ENCODE measurements at places on chromosomes 11 and 22. TPM values are rescaled to one million over a fixed set of nuclear protein-coding genes. Genes with fewer than 3 reads are reported as not detected.
A peak's percentile ranks its signal among the peaks of the same experiment; 100 is the strongest.

DNA sequence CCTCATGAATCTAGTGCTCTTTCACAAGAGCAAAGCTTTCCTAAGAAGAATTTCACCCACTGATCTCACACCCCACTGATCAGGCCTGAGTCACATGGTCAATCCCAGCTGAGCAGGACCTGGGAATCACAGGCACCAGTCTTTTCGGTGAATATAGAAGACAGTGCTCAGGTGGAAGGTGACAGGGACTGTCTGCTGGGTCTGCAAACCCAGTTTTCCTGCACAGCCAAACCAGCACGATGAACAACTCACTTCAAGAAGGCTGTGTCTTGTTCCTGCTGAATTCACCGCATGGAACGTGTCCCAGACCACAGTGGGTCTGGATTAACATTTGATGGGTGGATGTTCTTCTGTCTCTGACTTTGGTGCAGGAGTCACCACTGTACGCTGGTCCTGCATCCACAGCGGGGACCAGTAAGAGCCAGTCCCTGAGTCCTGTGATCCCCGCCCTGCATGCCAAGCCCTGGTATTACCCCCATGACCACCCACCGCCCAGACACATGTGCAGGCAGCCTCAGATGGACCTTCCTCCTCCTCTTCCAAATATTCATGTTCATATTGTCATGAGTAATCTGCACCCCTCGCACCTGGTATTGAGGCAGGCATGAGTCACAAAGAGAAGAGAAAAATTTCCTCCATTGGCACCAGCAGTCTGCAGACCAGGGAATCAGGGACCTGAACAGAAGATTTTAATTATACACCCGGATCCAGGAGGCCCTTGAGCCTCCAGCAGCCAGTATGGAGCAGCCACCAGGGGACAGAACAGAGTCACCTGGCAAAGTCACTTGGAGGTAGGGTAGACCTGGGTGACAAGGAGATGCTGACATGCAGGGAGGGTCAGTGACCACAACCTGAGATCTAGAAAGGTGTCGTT lies 8.6 kb upstream of the IGLL5 start:
- DNase-seq = no peak

The SGSM1 gene
- 1.4 TPM for total RNA-seq

DNA sequence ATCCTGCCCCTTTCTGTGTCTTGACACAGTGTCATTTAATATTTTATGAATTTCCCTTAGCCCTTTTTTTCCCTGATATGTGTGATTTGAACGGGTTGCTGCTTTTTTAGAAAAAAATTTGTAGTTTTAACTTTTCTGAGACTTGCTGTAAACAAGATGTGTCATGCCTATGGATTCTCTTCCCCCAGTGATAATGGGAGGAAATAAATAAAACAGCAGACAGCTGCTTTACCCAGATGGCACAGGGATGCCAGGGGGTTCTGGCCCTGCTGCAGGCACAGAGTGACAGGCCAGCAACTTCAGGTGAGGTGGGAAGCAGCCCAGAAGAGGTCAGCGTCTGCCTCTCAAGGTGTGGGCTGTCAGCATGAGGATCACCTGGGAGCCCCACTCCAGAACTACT lies 266.9 kb downstream of the KIRREL3 start:
- no peak for DNase-seq

DNA sequence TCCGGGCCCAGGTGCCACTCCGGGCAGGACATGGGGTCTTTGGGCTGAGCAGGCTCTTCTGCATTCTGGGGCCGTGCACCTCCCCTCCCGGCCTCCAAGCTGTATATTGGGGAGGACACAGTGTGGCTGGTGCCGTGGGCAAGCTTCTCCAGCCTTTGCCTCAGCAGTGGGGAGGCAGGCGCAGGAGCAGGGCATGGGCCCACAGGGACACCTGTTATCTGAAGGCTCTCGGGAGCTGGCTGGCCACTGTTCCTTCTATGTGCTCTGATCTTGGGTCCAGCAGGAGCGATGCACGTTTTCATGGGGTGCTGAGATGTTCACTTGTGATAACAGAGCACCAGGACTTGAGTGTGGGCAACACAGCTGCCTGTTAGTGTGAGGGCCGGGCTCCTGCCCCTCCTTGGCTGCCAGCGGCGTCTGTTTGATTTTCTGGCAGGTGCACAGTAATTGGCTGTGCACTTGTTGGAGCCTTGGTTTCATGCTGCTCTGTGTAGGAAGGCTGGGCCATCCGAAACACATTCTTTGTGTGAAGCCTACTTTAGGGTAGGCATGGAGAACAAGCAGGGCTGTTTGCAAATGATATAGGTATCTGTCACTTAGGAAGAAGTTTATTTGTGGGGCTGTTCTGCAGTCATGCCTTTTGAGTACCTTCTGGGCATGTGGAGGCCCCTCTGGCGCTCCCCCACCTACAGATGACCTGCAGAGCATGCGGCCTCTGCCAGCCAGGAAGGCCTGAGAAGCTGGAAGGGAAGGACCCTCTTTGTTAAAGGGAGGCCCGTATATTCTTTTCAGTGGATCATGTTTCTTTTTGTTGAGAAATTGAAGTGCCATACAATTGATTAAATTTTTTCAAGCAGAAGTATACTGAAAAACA lies 201.5 kb downstream of the TBC1D22A start:
- peak; percentile 79 for DNase-seq

The TIMP3 gene
- total RNA-seq = 344 TPM

DNA sequence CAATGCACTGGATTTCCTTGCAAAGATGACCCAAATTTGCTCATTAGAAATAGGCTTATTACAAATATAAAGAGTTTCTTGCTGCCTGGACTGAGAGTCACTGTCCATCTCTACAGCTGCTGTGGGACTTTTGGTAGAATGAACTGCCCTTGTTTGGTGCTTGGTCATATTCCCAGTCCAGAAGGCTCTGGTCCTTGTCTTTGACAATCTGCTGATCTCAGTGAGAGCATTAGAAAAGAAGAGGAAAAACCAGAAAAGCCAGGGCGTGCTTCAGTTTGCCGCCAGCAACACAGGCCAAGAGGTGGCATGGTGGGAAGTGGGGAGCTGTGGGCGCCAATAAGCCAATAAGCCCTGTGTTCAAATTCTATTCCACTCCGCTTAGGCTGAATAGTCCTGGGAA lies 48.2 kb upstream of the PARVA start:
- DNase-seq = no peak

DNA sequence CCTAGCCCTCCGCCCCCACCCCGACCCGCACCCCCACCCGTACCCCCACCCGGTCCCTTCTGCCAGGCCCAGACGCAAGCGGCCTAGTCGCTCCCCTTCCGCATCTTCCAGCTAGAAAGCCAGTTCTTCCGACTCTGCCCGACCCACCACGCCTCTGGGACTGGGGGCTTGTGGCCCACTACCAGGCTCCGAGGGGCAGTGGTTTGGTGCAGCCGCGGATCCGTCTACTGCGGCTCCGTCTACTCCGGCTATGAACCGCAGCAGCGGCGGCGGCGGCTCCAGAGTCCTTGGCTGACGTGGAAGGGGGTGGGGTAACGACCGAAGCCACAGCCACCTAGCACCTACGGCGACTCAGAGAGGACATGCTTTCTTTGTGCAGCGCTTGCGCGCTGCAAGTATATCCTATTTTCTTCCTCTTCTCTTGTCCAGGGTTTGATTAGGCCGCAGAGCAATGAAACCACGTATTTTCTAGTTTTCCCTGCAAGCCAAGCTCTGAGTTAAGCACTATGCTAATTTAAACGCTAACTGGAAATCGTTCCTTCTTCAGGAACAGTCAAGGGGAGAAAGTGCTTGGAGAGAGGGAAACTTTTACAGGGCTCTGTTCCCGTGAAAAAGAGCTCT lies at the start of gene COPB1:
Gene COPB1, minus strand, starts transcription at position 252 of the 621 bp plus-strand sequence. CDS start 883 bp downstream, outside the sequence.
- DNase-seq = peak; percentile 97

DNA sequence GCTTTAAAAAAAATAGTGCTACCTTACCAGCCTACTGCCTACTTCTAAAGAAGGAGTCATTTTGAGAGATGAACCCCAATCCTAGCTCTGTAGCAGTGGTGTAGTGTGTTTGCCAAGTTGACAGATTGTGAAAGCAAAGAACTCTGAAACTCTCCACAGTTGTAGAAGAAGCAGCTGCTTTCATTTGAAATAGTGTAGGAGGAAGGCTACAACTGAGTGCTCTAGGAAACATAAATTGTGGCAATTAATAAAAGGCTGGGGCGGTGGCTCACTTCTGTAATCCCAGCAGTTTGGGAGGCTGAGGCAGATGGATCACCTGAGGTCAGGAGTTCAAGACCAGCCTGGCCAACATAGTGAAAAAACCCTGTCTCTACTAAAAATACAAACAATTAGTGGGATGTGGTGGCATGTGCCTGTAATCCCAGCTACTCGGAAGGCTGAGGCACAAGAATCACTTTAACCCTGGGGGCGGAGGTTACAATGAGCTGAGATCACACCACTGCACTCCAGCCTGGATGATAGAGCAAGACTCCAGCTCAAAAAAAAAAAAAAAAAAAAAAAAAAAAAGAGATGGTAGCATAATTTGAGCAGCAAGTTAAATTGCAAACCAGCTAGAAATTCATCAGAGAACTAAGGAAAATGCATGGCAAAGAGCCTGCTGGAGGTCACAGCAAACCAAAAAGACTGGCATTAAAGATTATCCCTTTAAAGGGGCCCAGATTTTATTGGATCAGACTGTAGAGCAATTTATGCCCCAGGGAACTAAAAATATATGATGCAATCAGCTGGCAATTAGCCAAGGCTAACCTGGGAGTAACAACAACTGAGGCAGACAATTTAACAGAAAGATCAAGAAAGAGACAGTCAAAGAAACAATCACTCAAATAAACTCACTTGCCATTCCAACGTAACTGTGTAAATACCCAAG lies 112.6 kb downstream of the LUZP2 start:
- DNase-seq = no peak

DNA sequence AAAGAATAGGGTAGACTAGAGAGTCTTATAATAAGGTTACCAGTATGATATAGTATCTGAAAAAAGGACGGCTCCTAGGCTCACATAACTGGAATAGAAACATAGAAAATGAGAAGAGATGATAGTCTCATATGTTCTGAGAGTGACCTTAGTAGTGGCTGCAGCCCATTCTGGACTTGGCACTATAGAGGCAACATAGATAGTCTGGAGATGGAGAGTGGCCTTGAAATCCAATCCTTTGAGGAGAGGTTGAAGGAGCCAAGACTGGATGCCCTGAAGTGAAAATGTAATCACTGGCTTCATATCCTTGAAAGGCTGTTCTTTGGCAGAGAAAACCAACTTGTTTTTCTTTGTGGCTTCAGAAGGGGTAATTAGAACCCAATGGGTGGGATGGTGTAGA lies 81.1 kb downstream of the STIM1 start:
- DNase-seq = no peak

DNA sequence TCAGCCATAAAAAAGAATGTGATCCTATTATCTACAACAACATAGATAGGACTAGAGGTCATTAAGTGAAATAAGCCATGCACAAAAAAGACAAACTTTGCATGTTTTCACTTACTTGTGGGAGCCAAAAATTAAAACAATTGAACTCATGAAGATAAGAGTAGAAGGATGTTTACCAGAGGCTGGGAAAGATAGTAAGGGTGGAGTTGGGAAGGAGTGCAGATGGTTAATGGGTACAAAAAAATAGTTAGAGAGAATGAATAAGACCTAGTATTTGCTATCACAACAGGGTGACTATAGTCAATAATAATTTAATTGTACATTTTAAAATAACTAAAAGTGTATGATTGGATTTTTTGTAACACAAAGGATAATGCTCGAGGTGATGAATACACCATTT lies 27.2 kb upstream of the IL10RA start:
- no peak for DNase-seq

The APOC3 gene
- not detected for total RNA-seq

DNA sequence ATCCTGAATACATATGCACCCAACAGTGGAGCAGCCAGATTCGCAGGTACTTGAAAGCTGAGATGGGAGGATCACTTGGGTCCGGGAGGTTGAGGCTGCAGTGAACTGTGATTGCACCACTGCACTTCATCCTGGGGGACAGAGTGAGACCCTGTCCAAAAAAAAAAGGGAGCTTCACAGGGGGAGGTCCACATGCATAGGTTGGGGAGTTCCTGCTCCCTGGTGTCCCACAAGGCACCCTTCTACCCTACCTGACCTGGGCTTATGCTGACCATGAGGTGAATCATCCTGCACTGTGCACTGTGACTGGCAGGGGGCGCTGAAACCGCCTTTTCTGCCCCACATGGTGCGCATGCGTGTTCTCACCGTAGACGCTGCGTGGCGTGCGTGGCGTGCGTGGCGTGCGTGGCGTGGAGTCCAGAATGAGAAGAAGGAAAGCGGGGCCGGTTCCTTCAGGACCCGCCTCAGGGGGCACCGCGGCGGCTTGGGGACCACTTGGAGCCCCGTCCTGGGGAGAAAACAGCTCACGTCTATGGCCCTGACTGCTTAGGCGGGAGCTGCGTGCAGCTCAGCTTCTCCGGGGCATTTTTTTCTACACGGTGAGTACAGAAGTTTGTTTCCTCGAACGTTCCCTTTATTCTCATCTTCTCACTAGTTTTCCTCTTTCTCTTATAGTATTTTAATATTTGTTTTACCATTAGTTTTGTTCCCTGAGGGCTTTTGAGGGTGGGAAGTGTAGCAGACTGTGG lies 116.6 kb upstream of the GRK3 start:
- peak; percentile 97 for DNase-seq

The MMP8 gene
- total RNA-seq = 1.2 TPM

- DNase-seq = no peak
These were observed 53.6 kb downstream of the OSBPL5 start for GRCh38 chr11:3111466-3111865.

- no peak for DNase-seq
These were observed 5.6 kb downstream of the DDB2 start for GRCh38 chr11:47220401-47220821.

GRCh38 chr11:12271241-12271640 lies 106.1 kb upstream of the PARVA start:
- peak; percentile 61 for DNase-seq

DNA sequence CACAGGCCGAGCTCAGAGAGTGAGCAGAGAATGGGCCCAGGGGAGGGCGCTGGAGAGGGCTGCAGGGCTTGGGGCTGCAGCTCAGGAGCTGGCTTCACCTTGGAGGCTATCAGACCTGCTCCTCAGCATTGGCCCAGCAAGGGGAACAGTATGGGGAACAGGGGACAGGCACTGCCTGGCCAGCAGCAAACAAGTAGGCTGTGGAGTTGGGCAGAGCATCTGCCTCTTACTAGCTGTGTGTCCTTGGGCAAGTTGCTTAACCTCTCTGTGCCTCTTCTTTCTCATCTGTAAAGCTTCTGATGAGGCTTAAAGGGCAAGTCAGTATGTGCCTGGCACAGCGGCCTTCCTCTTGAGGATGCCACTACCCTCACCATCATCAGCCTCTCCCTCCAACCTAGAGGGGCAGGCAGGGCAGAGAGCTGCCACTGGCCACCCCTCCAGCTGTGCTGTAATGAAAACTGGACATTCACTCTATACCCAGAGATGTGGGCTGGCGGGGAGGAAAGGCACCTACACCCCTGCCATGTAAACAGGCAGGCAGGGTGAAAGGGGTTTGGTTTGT lies 7.5 kb upstream of the CDKN1C start:
- no peak for DNase-seq

- no peak for DNase-seq
These were observed 38.3 kb downstream of the SESN3 start for GRCh38 chr11:95192717-95193116.

Measured in posterior vena cava (tissue), 2 donors.